ENCODE measurements at places on chromosomes 2 and 18.

GRCh38 chr2:79087785-79088364 is at the start of gene REG1B:
Gene REG1B, minus strand, starts transcription at chr2:79087993. Its CDS starts 381 bp downstream, at chr2:79087612.
- ATAC-seq, result no peak

- ATAC-seq, result no peak
Measured at GRCh38 chr18:2150566-2150965, 420.7 kb downstream of the METTL4 start.

- ATAC-seq, result no peak
Measured at GRCh38 chr18:7848054-7848412, 280.9 kb downstream of the PTPRM start.

DNA sequence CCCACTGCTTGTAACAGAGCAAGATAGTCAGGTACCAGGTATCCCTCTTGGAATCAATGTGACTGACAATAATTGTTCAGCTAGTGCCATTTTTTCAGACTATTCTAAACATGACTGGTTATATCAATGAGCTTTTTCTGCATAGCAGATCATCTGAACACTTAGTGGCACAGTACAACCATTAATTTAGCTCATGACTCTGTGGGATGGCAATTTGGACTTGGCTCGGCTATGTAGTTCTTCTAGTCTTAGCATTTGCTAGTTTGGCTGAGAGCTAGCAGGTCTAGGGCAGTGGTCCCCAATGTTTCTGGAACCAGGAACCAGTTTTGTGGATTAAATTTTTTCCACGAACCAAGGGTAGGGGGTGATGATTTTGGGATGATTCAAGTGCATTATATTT is 1421.4 kb upstream of the NXPH2 start:
- no peak for ATAC-seq

GRCh38 chr18:56508370-56509036 is 129.9 kb downstream of the TXNL1 start:
- no peak for ATAC-seq

DNA sequence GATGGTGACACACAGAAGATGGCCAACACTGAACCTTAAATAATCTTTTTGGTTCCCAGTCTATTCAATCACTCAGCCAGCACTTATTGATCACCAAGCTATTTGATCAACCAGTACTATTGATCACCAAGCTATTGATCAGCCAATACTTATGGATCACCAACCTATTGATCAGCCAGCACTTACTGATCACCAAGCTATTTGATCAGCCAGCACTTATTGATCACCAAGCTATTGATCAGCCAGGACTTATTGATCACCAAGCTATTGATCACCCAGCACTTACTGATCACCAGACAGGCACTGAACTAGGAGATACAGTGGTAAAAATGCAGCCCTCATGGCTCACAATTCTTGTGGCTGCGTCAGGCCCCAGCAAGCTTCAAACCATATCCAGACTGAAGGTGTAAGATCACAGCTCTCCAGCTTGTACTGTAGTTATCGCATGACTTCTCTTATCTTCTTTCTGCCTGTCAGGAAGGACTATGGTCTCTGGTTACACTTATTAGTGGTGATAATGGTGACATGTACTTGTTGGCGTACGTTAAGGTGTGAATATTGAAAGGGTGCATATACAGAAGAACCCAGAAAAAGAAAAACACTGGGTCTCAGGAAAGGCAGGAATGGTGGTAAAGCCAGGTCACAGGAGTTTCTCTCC is 18.4 kb upstream of the B3GNT2 start:
- no peak for ATAC-seq

Data from motor neuron (in vitro differentiated cells).